Fibroblast of skin of scalp (primary cell): ENCODE measurements at places on chromosomes 13 and 19.

DNA sequence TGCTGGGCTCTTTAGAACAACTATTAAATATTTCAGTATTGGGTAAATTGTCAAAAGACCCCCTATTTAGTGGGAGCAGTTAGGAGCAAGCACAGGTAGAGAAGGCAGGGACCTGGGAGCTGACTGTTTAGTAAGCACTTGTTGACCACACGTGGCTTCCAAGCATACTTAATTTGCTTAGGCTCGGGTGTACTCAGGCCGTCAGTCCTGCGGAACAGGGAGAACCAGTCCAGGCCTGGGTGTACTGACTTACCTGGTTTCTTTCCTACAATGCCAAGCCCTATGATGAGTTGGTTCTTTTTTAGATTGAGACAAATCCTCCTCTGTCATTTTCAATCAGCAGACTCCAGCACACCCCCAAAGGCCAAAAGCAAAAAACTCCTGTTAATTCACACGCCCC is 90.0 kb downstream of the WDFY2 start:
- DNase-seq: no peak

DNA sequence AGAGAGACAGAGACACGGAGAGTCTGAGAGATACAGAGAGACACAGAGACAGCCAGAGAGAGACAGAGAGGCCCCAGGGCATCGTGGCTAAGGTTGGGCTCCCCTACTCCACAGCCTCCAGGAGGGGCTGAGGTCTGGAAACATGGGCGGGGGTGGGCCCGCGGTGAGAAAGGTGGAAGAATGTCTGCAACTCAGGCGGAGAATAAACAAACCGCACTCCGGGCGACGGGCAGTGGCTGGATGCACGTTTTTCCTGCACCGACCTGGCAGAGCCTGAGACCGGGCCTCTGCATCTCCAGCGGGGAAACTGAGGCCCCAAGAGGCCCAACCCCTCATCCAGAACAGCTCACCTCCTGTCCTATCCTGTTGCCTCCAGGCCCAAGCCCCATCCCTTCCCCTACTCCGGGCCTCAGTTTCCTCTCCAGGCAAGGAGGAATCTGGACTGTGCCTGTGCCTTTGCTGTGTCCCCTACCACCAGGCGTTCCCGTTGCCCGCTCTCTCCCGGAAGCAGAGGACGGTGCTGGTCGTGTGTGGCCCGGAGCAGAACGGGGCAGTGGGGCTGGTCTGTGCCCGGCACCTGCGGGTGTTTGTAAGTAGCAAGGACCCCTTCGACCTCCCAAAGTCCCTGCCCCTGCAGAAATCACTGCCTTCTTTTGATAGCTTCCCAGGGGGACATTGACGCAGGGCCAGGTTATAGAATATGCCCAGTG is 3.4 kb upstream of the CILP2 start:
- no peak for DNase-seq

DNA sequence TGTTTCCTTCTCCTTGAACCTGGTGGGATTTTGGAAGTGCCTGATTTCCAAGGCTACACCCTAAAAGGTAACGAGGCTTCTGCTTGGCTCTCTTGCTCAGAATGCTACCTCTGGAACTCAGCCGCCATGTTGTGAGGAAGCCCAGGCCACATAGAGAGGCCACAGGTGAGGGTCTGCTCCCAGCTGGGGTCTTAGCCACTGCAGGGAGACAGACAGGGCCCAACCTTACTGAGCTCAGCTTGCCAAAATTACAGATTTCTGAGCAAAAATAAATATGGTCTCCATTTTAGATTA is 61.4 kb downstream of the GPR12 start:
- DNase-seq: no peak

DNA sequence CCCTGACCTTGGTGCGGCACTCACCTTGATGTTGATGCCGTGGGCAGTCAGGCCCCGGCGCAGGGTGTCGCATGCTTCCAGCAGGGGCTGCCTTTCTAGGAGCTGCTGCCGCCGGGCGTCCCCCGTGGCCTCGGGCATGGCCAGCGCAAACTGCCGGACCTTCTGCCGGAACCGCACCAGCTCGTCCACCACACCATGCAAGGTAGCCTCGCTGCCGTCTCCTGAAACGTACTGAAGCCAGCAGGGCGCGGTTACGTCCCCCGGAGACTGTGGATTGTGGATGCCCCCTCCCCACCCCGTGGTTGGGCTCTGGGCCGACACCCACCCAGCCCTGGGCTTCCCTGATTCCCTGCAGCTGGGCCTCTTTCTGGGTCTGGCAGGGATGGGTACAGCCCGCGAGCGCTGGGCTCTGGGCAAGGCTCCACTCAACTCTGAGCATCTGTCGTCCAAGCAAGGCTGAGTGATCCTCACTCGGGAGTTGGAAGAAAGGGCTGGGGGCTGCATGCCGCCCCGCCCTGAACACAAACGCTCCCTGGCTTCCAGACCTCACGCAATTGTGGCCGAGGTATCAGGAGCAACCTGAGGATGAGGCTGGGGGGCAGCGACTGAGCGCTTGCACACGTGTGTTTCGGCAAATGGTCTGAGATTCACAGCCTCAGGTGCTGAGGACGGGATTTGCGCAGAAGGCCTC is 27.1 kb downstream of the NAXD start:
- DNase-seq: no peak

- no peak for DNase-seq
Observed at GRCh38 chr13:106118050-106118449, 417.4 kb downstream of the EFNB2 start.
